ENCODE measurements at places on chromosomes 7 and 10. TPM values are rescaled to one million over a fixed set of nuclear protein-coding genes. Genes with fewer than 3 reads are reported as not detected.

Gene APBB1IP
- not detected for total RNA-seq

Gene NAMPT
- total RNA-seq: 155 TPM

Gene SHLD2
- 15.6 TPM for total RNA-seq

Gene OR2A12
- 0.10 TPM for total RNA-seq

Gene RHOBTB1
- 11.7 TPM for total RNA-seq

Gene SPDYE2B
- total RNA-seq: not detected

All from motor neuron (in vitro differentiated cells).